Inflammatory macrophage treated with lipopolysaccharide for 4 hours (primary cell): ENCODE measurements at places on chromosomes 12 and 14.

DNA sequence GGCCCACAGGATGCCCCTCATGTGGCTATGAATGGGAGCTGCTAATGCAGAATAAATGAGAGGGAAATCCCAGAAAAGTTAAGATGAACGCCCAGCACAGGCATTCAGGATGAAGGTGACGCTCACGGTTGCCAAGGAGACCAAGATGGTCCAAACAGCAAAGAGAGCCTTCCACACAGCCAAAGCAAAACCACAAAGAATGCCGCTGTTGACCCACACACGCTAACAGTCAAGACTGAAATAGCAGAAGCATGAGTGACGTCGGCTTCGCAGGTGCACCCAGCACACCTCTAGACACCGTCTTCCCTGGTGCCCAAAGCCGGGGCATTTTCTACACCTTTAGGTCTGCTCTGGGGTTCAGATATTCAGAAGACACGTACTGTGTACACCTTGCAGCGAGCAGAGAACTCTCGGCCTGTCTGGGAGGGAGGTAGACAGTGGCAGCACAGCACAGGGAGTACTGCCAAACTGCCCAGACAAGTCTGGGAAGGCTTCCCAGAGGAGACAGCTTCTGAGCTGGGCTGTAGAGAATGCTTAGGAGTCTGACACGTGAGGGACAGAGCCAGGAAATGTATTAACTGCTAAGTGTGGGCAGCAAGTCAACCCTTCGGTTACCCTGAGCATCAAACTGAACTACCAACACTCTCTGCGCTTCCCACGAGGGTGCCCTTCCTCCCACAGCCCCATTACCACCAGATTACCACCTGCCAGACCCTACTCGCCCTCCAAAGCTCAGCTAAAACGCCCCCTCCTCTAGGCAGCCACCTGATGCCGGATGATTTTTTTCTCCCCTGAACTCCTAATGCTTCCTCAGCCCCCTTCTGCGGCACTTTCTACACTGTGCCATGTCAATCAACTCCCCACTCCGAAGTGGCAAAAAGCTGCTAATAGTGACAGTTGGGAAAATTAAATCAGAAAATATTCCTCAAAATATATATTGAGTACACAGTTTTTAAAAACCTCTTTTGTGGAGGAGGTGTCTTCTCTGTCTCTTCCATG lies 50.1 kb downstream of the CCDC88C start:
- no peak for DNase-seq

GRCh38 chr14:69041783-69042182 lies 62.7 kb upstream of the ACTN1 start:
- DNase-seq, result no peak

- no peak for DNase-seq
Observed at GRCh38 chr12:66776974-66777373, 98.1 kb upstream of the GRIP1 start.

DNA sequence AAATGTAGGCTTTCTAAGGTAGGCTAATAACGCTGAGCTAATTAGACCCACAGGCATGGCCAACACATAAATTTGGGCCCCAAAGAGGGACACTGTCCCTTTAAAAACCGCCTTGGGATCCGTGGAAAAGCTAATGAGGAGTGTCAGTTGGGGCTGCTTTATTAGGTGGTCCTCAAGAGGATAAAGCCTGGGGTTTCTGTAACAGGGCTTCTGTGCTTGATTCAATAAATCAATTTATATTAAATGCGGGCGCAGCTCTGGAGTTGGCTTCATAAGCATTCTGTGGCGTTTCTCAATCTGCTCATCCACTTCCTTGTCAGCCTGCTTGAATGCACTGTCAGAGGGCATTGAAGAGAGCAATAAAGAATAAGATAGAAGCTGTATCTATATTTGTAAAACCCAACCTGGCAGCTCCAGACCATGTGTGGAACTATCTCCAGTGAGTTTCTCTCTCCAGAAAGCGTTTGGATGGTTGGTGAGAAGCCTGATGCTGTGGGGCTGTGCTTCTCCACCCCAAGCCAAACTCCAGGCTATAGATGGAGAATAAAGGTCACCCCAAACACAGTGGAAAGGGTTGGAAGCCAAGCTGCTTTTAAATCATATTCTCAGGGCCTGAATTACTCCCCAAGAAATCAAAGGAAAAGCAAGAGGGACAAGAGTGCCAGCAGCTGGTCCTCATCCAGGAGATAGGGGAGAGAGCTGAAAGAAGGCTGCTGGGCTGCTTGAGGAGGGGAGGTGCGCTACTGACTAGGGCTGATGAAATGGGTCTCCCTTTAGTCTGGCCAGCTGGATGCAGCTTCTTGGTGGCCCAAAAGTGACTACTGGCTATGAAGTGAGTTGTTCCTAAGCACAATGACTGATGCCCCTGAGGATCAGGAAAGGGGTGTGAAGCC lies 222.0 kb downstream of the PPM1H start:
- DNase-seq, result no peak

DNA sequence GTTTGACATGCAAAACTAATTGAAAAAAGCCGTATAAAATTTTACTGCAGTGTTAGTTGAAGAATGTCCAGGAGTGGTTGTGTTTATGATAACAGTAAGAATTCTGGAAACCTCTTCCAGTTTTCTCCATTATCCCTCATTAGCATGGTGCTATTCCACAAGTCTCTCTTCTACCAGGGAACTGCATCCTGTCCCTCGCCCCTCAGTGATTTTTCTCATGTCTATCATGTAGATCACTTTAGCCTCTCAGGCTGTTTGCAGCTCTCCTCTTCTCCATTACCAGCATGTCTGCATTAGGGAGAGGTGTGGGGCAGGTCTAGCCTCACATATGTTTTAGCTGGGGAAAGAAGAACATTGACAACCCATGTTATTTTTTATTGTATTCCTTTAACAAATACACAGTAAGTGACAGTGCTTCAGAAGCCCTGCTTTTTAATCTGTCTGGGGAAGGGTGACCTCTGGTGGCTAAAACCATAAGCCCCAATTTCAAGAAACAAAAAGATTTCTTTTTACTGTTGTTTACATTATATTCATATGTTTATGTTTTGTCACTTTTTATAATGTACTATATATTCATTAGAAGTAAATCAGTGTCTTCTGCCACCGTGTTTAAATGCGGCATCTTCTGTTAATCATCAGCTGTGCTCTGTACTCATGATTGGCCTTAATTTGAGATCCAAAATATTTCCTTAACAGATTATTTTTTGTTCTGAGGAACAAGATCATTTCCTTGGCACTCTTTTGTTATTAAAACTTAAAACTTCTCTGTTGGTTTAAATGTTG lies 70.7 kb downstream of the RASSF8 start:
- DNase-seq, result peak; percentile 47

GRCh38 chr14:100156776-100157175 lies 2.7 kb downstream of the DEGS2 start:
- no peak for DNase-seq

DNA sequence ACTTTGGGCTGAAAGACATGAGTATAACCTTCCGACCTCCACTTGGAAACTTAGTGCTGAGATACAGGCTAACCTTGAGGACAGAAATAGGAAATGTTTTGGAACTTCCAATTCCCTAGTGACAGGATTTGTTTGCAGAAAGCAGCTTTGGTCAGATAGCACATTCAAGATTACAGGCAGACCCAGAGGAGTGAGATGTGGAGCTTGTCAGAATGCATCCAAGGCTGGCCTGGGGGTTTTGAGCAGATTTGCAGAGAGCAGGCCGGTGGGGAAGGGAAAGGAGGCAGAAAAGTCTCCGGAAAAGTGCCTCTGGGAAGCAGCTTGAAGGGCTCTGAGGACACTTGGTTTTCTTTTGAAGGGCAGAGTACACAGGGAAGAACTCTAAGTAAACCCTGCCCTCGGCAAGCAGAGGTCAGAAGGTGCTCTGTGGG lies 180.3 kb downstream of the ETV6 start:
- no peak for DNase-seq

DNA sequence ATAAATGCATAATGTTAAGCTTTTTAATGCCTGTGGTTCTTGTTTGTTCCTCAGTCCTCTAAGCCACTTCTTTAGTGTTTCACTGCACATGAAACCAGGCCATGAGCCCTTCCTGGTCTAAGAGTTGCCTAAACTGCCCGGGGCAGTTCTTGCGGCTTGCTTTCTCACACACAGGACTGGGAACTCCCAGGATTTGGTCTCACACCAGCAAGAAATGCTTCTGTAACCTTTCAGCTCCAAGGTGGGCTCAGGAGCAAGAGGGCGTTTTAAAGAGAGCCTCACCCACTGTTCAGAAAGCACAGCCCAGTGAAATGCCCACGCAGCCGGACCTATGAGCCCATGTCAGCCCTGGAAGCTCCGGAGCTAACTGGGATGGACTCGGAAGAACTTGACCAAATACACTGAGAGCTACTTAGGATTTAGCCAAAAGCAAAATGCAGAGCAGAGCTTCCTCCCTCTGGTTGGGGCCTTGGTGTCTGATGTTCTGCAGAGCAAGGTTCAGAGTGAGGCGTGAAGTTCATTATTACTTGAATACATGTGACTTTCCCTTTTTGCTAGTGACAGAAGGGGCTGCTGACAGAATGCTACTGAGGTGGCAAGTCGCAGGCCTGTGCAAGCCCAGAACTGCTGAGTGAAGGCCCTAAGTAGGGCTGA lies 23.4 kb downstream of the SLC25A29 start:
- DNase-seq, result no peak

DNA sequence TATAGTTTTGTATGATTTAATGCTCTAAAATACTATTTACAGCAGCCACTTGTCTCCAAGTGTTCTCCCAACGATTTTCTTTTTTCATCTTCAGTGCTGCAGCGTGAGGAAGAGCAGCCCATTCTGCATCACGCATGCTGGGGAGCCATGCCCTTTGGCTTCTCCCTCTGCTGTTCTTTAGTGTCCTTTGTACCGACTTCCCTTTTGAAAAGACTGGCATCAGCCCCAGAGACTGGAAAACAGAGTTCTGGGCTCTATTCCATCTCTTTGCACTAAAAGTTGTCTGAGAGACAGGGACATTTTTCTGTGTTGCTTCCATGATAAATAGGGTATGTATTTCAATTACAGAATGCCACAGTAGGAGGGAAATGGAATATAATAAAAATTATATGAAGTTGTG lies 105.1 kb downstream of the RERG start:
- no peak for DNase-seq

- DNase-seq, result peak; percentile 33
Observed at GRCh38 chr14:34018564-34019244, 67.8 kb upstream of the EGLN3 start.

DNA sequence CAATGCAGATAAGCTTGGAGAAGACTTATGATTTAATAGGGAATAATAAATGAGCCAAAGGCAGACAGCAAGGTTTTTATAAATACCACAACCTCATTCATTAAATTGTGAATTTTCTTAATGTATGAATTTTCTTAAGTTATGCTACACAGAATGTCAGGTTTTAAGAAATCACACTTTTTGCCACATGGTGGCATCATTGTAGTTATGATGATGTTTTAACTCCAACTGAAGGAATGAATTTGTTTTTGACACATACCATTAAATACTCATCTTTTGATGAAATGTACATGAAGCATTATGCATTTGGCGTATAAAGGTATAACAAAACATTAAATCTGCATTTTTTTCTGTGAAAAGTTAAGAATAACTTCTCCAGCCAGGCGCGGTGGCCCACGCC lies 524.1 kb upstream of the FBXO33 start:
- DNase-seq, result no peak

DNA sequence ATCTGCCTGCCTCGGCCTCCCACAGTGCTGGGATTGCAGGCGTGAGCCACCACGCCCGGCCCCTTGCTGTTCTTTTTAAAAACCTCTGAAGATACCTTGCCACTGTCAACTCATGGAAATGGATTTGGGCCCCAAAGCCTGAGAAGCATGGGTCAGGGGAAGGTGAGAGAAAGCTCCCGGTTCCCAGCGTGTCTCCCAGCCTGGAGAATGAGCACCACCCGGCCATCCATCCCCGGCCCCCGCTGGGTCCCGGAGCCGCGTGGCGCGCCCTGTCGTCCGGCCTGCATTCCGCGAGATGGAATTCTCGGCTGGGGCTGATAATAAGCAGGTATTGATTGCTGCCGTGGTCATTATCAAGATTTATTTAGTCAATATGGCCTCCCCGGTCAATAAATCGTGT lies 126.5 kb upstream of the MYL2 start:
- no peak for DNase-seq

GRCh38 chr12:124100572-124101178 lies 127.7 kb downstream of the ZNF664 start:
- DNase-seq, result no peak

DNA sequence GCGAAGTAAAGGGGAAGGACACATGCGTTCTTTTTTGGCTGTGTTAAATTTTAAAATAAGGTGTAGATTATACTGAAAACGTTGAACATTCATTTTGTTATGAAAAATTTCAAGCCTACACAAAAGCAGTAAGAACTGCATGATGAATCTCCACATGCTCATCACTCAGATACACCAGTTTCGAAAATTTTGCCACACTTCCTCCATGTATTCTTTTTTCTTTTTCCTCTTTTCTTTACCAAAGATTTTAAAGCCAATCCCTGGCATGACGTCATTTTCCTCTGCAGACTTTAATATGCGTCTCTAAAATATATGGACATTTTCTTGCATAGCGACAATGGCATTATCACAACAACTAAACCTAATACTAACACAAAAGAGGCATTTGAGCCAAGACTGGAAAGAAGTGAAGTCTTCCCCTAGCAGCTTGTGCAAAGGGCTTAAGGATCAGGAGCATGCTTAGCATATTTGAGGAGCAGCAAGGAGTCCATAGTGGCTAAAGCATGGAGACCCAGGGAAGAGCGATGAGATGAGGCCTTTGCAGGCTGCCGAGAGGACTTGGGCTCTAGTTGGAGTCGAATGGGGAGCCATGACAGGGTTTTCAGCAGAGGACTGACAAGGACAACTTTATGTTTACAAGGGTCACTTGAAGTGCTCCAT lies 111.9 kb downstream of the ERC1 start:
- peak; percentile 86 for DNase-seq

GRCh38 chr14:99173086-99173485 lies 98.9 kb downstream of the BCL11B start:
- no peak for DNase-seq

GRCh38 chr12:46660719-46661109 lies 165.1 kb downstream of the SLC38A4 start:
- peak; percentile 79 for DNase-seq

- peak; percentile 47 for DNase-seq
Observed at GRCh38 chr12:130335517-130336392, 1.9 kb upstream of the PIWIL1 start.

DNA sequence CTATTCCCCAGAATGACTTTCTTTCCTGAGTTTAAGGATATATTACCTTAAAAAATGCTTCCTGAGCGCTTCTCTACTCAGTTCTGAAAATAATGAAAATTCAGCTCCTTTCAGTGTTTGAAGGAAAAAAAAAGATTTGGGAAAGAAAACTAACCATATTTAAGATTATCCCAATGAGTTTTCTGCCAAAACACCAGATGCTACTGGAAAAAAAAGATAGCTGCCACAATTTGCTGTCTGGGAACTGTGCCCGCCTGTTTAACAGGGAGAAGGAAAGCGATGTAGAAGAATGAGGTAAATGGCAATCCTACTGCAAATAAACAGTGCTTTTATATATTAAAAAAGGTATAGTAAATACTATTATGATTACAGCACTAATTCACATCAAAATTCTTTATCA lies 367.6 kb upstream of the PRICKLE1 start:
- no peak for DNase-seq

DNA sequence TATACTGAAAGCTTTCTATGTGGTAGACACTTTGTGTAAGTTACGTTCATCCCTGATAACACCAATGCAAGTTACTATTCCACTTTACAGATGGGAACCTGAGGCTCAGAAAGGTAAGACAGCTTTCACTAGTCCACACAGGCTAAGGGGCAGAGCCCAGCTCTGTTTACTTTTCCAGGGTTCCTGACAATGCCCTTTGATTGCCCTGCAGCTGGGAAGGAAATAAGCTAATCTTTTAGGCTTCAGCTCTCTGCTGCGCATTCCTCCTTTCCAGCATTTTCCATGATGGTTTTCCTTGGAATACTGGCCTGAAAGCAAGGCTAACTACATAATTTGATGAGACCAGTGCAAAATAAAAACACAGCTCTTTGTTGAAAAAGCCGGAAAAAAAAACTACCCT lies 185.7 kb upstream of the BTG1 start:
- no peak for DNase-seq
